ENCODE measurements at places on chromosomes 2 and 18. TPM values are rescaled to one million over a fixed set of nuclear protein-coding genes. Genes with fewer than 3 reads are reported as not detected.

- no peak for DNase-seq
Measured at GRCh38 chr2:202494300-202495229, 118.4 kb downstream of the BMPR2 start.

DNA sequence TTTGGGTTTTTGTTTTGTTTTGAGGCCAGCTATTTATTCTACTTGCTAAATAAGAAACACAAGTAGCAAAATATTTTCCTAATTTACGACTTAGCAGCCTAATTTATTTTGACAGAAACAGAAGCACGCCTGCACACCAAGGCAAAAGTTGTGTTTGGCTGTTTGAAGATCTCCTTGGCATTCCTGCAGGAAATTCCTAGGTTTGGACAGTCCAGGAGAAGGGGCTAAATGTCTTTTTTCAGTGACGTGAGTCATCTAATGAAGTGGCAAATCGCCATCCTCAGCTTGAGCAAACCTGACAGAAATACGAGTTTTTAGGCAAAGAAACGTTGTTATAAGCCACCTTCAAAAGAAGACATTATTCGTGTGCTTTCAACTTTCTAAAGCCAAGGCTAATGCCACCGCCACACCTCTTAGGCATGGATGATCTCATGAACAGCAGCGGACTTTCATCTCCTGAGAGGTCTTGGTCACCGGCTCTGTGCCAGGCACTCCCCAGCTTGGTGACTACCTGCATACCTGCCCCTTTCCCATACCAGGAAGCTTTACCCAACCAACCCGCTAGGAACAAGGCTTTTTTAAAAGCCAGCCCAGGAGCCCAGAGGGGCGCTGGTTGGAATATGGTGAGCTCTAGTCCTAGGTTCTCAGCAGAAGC lies 30.9 kb downstream of the STK39 start:
- no peak for DNase-seq

GRCh38 chr2:26577442-26578112 lies 63.6 kb downstream of the CIB4 start:
- DNase-seq, result no peak

DNA sequence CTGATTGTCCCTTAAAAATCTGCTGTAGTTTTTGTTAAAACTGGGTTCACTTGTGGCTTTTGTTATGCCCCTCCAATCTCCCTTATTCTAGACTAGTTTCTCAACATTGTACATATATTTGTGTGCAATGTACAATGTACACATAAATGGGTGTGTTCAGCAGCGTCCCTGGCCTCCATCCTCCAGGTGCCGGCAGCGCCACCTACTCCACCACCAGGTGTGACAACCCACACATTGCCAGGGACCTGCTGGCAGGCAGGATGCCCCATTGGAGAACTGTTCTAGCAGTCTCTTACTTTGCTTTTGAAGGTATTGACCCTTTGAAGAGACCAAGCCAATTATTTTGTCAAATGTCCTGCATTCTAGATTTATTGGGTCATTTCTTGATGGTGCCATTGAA lies 75.4 kb downstream of the SH3RF3 start:
- no peak for DNase-seq

DNA sequence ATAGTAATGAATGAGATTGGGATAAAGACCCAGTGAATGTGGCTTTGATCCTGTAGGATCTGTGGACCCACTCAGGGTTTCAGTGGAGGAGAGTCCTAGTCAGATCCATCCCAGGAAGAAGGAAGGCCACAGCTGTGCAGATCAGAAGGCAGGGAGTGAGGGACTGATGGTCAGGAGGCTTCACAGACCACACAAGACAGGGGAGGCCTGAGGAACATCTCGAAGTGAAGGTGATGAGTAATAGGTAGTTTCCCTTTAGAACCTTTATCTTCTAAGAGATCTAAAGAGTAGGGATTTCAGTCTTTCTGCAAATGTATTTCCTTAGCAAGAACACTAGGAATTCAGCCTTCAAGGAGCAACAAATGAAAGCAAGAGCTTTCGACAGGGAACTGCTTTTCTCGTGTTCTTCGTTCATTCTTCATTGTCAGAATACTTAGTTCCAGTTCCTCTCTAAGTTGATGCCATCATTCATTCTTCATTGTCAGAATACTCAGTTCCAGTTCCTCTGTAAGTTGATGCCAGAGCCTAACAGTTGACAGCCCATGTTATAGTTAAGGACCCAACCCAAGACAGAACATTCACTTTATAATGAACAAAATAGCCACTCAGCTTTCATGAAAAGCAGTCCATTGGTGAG lies 150.2 kb upstream of the EPAS1 start:
- DNase-seq, result no peak

- DNase-seq, result no peak
Measured at GRCh38 chr2:109401370-109401769, 212.4 kb downstream of the SEPTIN10 start.

GRCh38 chr2:10478298-10478625 lies 30.1 kb upstream of the ODC1 start:
- DNase-seq, result no peak

Gene DPP10
- polyA plus RNA-seq, result 12.6 TPM

Measured in renal cortex interstitium (tissue), 15 donors.